ENCODE measurements at places on chromosomes 5 and 9. TPM values are rescaled to one million over a fixed set of nuclear protein-coding genes. Genes with fewer than 3 reads are reported as not detected.

- DNase-seq: no peak
Measured at GRCh38 chr9:15786616-15787015, 233.8 kb downstream of the CCDC171 start.

GRCh38 chr5:106865279-106865678 lies 805.5 kb downstream of the EFNA5 start:
- DNase-seq: no peak

- DNase-seq: no peak
Measured at GRCh38 chr5:69331528-69332445, 814 bp downstream of the CCDC125 start.

DNA sequence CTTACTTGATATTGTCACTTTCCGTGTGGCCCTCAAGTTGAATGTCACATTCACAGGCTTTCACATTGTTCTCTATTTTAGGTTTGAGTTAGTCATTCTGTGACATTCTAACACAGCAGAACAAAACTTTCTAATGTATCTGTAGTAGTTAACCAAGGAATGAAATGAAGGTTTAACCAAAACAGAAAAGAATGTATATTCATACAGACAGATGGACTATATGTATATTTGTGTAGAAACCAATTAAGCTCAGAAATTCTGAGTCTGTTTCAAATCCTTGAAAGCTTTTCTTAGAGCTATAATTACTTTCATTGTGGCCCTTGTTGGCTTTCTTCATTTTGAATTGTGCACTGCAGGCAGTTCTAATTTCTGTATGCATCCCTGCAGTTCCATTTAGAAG lies 654.7 kb downstream of the LRRC70 start:
- no peak for DNase-seq

Gene SLC25A2
- total RNA-seq: 1.4 TPM

- no peak for DNase-seq
Measured at GRCh38 chr9:81492710-81493447, 196.5 kb downstream of the TLE1 start.

DNA sequence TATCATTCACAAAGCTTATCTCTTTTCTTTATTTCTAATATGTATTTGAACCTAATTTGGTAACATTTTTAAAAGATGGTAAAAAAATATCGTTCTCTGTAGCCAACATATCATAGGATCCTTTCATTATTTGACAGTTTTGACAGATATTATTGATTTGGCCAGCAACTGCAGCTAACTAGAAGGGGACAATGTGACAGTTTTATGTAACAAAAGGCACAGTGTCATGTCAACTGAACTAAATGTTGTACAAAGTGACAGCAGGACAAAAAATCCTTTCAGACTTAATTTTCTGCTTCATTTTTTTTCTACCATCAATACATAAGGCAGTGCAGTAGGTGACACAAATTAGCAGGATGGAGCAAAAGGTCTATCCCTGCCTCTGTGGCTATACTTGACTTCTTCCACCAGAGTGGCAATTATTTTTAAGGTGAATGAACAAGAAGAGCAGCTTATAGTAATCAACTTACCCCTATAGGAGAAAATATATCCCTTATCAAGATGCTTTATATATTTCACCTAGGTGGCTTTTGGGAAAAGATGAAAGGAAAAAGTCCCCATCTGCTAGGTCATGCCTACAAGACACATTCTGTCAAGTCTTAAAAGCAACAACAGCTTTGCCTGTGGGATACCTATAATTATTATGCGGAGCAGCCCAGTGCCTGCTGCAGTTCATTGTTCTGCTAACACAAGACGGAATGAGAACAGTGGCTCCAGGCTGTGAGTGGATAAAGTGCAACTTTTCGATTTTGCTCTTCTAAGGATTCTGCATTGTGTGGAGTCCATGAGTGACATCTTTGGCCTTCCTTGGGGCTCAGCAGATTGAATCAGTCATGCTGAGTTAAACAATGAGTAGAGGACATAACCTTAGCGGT lies 694.9 kb downstream of the ISL1 start:
- DNase-seq: no peak

DNA sequence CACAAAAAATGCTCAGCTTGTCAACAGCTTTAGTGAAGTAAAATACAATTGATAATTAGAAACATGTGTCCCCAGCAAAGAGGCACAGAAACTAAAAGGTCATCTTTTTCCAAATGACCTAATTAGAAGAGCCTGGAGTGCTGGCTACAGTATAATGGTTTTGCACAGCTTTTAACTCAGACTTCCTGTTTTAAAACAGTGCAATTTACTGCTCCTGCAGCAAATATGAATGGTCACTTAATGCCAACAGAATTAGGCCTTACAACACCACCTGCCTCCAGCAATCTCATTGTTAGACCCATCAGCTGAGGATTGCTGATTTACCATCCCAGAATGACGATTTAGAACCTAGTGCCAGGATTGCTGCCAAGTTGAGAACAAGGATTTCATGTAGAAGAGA lies 239.3 kb downstream of the CETN3 start:
- DNase-seq: peak; percentile 48

- DNase-seq: no peak
Measured at GRCh38 chr5:171314728-171315385, 5.8 kb downstream of the TLX3 start.

DNA sequence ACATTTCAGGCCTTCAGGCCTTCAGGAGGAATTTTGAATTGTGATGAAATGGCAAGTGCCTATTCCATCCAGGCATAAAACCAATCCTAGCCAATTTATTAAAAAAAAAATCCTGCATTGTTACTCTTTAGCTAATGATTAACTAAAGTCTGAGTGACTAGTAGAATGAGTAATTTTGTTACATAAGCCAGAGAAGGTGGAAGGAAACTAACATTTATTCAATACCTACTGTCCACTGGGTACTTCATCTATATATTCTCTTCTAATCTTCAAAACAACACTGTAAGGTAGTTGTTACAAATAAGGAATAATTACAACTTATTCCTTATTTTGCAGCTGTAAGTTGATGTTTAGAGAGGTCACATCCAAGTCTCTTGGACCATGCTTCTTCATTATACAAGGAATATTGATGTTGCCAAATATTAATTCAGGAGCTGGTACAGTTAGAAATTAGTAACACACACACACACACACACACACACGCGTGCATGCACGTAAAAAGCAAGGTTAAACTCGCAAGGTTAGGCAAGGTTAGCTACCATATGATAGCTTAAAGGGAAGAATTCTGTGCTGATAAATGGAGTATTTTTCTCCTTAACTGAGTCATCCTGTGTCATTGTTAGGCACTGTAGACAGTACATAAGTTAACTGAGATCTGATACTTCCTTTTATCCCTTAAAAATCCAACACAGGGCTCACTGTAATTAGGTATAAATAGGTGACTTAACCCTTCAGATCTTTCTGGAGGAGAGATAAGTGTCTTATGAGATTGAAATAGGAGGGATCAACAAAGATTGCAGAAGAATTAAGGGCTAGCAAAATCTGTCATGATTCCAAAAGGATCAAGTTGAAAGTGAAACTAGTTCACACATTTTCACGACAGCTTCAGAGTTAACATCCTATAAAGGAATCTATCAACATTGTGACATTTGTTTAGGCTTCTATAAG lies 596.9 kb downstream of the PDE4D start:
- peak; percentile 35 for DNase-seq

DNA sequence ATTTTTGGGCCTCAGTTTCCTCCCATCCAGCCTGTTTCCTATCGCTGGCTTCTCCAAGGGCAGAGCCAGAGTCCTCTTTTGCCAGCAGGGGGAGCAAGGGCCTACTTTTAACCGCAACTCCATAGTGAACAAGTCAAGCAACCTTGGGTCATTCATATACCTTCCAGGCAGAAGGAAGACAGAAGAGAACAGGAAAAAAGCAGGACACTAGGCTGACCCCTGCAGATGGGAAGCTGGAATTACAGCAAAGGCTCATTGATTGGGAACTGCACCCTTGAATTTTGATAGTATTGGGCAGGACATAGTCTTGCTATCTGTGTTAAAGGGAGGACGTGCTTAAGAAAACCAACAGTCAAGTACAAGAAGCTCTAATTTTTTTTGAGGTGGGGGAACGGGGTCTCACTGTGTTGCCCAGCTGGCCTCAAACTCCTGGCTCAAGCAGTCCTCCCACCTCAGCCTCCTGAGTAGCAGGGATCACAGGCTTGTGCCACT lies 30.1 kb downstream of the QRFP start:
- DNase-seq: peak; percentile 42

GRCh38 chr5:998246-999031 lies 10.2 kb upstream of the NKD2 start:
- DNase-seq: no peak

DNA sequence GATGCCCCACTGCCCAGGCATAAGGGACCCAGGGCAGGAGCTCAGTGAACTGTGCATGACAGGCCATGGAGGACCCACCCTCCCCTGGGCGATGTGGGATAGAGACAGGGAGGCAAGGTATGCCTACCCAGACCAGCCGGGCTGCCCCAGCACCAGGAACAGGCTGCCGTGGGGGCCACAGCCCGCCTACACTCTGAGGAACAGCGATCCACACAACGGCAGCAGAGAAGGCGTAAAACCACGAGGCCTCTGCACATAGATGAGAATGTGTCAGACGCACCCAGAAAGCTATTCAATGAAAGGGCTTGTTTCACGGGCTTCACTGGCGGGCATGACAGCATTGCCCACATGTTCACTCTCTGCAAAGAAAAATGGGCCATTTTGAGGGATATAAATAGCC lies 49.5 kb downstream of the SEMA4D start:
- peak; percentile 31 for DNase-seq

Gene ADAMTSL1
- total RNA-seq: 37.1 TPM

- no peak for DNase-seq
Measured at GRCh38 chr9:129887334-129888292, 52.4 kb downstream of the USP20 start.

Gene DNAI1
- 0.20 TPM for total RNA-seq

- peak; percentile 54 for DNase-seq
Measured at GRCh38 chr9:83920469-83920926, 734 bp downstream of the KIF27 start.

- DNase-seq: peak; percentile 45
Measured at GRCh38 chr5:35198075-35198474, 32.2 kb downstream of the PRLR start.

Gene CCDC152
- 3.1 TPM for total RNA-seq

GRCh38 chr5:11224436-11225187 lies 463.6 kb upstream of the DAP start:
- DNase-seq: no peak

DNA sequence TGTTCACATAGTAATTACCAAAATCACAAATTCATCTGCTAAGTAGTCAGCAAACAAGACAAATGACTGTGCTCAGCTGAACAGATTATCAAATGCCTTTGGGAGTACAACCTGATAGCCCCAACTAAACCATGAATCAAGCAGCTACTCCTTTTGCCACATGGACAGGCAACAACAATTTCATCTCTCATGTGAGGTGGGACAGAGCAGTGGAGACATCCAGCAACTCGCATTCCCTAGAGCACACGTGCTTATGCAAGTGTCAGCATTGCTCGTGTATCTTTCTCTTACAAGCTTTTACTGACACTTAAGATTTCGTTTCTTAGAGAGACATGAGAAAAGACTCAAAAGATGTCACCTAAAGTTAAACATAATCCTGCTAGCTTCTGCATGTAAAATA lies 42.7 kb upstream of the PPP2R2B start:
- no peak for DNase-seq

DNA sequence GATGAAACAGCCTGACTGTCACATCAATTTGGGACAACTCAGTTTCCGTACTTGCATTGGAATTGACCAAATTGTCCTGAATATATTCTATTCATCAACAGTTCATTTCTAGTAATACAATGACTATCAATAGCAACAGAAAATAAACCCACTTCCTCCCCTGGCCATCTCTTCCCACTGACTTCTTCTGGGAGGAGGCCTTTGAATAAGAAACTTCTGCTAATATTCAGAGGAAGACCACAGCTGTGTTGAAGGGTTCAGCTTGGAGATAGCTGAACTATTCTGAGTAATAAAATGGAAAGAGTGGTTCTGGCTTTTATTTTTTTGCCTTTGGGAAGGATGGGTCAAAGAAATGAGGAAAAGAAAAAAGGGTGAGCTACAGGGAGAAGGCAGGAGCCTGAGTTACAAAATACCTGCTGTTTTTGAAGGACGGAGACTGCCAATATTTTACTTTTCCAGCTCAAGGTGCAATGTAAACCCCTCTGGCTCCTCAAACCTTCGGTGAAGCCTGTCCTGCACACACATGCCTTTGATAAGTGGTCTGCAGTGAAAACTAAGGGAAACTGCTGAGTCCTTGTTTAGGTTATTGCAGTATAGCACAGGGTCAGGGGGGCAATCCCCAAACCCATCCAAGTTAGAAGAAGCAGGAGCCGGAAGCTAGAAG lies 29.9 kb downstream of the FYB1 start:
- no peak for DNase-seq

DNA sequence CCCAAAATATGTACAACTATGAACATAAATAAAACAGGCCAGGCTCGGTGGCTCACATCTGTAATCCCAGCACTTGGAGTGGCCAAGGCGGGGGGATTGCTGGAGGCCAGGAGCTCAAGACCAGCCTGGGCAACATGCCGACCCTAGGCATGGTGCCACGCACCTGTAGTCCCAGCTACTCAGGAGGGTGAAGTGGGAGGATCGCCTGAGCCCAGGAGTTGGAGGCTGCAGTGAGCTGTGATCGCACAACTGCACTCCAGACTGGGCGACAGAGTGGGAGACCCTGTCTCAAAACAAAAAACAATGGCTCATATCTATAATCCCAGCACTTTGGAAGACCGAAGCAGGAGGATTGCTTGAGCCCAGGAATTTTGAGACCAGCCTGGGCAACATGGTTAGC lies 1.5 kb downstream of the HAUS6 start:
- no peak for DNase-seq

GRCh38 chr9:91182429-91183225 lies 179.1 kb downstream of the AUH start:
- DNase-seq: no peak

DNA sequence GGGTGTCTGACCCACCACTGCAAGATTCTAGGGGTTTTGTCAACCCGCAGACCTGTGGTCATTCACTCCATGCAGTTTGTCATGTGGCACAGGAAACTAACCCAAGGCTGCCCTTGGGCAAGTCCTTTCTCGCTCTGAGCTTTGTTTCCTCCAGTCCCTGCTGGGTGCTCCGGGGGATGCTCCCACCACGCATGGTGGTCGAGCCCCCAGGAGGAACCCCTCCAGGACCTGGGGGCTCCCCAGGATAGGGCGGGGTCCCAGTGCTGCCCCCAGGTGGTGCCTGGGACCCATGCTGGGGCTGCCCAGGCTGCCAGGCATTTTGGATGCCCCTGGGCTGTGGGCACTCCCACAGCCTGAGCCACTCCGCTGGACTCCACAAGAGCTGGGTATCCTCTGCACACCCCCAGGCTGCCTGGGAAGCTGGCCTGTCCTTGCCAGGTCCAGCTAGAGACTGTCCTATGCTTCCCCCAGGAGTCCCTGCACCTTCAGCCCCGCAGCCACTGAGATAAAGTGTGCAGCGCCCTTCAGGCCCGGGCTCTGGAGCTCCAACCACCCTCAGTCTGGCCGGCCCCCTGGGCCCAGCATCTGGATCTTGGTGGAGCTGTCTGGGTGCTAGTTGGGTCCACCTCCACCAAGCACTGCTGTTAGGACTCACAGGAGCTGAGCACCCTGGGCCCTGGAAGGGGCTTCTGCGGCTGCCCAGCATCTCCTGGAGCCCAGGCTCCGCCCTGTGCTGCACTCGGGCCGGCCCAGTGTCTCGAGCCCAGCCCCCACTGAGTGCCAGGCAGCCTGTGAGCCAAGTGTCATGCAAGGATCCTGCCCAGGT lies 104.3 kb downstream of the PHF2 start:
- no peak for DNase-seq
